Upper lobe of left lung (tissue), 6 donors: ENCODE measurements at places on chromosomes 1 and 21.
A peak's percentile ranks its signal among the peaks of the same experiment; 100 is the strongest.

DNA sequence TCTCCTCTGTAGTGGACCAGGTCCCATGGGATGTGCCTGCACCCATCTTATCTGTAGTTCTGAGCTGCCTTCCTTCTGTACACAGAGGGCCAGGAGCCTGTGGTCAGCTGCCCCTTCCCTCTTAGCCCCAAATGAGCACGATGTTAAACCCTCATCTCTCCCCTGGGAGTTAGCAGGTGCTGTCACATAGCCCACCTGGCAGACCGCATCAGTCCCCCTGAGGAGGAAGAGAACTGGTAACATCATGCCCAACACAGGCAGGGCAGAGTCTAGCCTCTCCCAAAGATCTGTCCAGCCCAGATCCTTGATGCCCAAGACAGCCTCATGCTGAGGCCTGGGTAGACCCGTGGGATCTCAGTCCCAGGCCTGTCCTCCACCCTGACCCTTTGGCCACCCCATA is 4.7 kb downstream of the TIE1 start:
- H3K4me3 ChIP-seq: no peak overlapping the region
- no peaks in the 10 kb centered on the region for H3K27me3 ChIP-seq
- no peak for DNase-seq
- peaks cover 65% of the 10 kb centered on the region for H3K4me1 ChIP-seq
- no peaks in the 10 kb centered on the region for H3K36me3 ChIP-seq

DNA sequence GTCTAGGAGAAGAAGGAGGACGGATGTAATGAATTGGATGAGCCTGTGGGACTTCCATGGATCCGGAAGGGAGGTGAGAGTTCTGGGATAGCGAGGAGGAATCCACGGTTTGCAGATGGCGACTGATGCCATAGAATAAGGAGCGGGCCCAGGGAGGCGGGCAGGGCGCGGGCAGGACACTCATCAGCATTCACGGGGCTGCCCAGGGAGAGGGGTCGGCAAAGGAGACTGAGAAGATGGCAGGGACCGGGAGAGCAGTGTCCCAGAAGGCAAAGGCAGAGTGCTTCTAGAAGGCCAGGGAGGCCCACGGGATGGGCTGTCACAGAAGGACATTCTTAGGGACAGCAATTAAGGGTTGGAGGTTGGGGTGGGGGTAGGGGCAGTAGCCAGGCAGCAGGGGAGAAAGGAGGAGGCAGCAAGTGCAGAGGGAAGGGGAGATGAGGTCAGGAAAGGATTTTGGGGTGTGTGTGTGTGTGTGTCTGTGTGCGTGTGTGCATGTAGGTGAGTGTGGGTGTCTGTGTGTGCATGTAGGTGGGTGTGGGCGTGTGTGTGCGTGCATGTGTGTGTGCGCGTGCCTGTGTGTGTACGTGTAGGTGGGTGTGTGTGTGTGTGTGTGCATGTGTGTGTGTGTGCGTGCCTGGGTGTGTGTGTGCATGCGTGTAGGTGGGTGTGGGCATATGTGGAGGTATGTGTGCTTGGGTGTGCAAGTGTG is 1.1 kb upstream of the COL8A2 start:
- H3K4me3 ChIP-seq: no peak overlapping the region
- H3K27ac ChIP-seq: no peak overlapping the region
- H3K36me3 ChIP-seq: no peaks in the 10 kb centered on the region

DNA sequence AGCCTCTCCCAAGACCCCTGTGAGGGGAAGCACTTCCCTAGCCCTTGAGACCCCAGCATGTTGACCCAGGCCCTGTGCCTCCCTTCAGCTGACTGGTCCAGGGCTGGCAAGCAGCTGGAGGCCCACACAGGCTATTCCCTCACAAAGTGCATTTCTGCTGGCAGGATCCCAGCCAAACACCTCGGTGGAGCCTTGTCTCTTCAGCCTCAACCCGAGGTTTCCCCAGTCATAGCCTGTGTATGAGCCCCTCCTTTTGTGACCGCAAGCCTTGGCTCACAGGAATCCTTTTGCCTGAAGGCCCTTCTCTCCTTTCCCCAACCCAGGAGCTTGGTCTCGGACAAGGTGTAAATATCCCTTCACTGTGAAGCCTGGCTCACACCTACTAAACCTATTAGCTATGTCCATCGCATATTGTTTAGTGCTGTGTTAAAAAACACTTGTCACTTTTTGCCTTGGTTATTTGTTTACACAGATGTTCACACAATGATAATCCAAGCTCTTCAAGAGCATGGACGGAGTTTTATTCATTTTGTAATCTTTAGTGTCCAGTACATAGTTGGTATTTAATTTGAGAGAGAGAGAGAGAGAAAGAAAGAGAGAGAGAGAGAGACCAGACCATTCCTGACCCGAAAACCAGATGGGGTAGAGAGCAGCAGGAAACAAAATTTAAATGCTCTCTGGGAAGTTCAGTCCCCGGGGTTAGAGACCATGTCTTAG is 8.5 kb upstream of the CD247 start:
- H3K27ac ChIP-seq: no peak overlapping the region
- no peaks in the 10 kb centered on the region for H3K4me1 ChIP-seq
- H3K36me3 ChIP-seq: no peaks in the 10 kb centered on the region
- H3K27me3 ChIP-seq: no peaks in the 10 kb centered on the region
- no peak for DNase-seq
- H3K4me3 ChIP-seq: no peak overlapping the region

DNA sequence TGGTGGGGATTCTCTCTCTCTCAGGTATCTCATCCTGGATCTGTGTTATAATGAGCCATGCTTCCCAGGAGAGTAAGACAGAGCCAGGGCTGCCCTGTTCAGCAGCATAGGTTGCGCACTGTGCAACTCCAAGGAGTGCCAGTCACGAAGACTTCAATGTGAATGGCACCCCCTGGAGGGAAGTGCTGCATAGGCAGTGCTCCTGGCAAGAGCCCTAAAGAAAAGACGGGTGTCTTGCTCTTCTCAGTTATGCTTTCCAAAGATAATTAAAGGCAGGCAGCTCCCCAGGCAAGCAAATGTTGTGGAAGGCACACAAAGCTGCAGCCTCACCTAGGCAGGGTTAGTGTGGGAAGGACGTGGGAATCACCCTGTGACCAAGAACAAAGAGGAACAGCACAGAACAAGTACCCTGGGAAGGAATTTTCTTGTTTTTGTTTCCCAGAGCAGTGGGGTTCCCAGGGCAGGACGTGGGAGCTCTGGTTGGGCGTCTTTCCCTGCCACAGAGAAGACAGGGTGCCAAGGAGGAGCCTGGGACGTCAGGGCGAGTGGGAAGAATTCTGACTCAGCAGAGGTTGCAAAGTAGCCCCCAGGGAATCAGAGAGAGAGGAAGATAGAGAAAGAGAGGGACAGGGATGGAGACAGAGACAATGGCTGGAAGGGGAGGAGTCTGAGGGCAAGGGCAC is 120.9 kb downstream of the KCNN3 start:
- H3K27me3 ChIP-seq: no peaks in the 10 kb centered on the region
- H3K27ac ChIP-seq: no peak overlapping the region
- no peak for DNase-seq

DNA sequence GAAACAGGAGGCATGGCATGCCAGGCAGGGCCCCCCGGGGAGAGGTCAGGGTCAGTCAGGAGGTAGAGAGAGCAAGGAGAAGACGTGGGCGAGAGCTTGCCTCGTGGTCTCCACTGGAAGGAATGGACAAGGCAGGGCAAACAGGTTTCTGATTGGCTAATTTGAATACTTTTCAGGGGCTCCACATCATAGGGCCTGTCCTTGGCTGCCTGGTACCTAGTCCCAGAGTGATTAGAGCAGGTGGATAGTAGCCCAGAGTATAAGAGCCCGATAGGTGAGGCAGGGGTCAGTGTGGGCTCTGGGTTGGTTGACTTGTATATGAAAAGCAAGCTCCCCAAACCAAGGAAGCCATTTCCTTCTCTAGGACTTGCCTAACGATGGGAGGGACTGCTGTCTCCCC is 178.6 kb downstream of the ZP4 start:
- no peak overlapping the region for H3K4me3 ChIP-seq
- H3K27ac ChIP-seq: no peak overlapping the region
- no peaks in the 10 kb centered on the region for H3K36me3 ChIP-seq
- H3K27me3 ChIP-seq: no peaks in the 10 kb centered on the region

DNA sequence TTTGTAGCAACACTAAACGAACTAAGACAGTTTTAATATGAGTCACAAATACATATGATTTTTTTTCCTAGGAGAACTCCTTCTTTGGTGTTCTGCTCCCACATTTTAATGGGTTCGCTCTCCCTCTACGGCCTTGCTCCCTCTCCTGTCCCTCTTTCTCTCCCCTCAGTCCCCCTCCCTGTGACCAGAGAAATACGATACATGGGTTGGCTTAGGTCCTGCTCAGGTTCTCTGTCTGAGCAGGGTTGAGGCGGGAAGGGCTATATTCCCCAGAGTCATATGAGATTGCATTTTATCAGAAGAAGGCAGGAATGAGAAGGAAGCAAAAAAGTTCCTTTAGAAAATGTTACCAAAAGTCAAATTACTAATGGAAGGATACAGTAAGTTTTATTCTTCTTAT is 44.6 kb downstream of the UBE2U start:
- no peak for DNase-seq
- peaks cover 2% of the 10 kb centered on the region for H3K4me1 ChIP-seq
- no peaks in the 10 kb centered on the region for H3K36me3 ChIP-seq
- no peak overlapping the region for H3K4me3 ChIP-seq
- H3K27ac ChIP-seq: no peak overlapping the region

- no peak overlapping the region for H3K4me3 ChIP-seq
- DNase-seq: no peak
- no peaks in the 10 kb centered on the region for H3K4me1 ChIP-seq
- no peaks in the 10 kb centered on the region for H3K36me3 ChIP-seq
These were observed 412.1 kb downstream of the DPYD start for GRCh38 chr1:97508653-97509218.

DNA sequence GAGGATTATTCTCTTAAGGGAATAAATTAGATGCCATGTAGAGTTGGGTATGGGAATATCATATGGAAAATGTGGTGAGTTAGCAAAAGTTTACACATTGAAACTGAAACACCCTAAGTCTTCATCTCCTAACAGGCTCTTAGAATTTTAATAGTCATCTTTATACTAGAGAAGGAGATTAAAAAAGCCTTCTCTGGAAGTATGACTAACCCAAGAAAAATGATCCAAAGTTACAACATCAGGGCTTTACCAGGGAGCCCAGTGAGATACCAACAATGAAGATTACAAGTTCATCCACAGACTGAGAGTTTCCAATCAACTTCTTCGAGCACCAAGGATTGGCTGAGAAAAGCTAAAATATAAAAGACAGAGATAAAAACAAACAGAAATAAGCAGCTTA is 70.0 kb upstream of the KIAA0040 start:
- no peaks in the 10 kb centered on the region for H3K4me1 ChIP-seq
- no peak overlapping the region for H3K4me3 ChIP-seq
- no peak overlapping the region for H3K27ac ChIP-seq
- no peaks in the 10 kb centered on the region for H3K36me3 ChIP-seq
- DNase-seq: no peak
- H3K27me3 ChIP-seq: no peaks in the 10 kb centered on the region

GRCh38 chr1:26827663-26828062 is 1.2 kb downstream of the ZDHHC18 start:
- H3K27ac ChIP-seq: peak overlapping the region; percentile 78
- DNase-seq: peak; percentile 62

DNA sequence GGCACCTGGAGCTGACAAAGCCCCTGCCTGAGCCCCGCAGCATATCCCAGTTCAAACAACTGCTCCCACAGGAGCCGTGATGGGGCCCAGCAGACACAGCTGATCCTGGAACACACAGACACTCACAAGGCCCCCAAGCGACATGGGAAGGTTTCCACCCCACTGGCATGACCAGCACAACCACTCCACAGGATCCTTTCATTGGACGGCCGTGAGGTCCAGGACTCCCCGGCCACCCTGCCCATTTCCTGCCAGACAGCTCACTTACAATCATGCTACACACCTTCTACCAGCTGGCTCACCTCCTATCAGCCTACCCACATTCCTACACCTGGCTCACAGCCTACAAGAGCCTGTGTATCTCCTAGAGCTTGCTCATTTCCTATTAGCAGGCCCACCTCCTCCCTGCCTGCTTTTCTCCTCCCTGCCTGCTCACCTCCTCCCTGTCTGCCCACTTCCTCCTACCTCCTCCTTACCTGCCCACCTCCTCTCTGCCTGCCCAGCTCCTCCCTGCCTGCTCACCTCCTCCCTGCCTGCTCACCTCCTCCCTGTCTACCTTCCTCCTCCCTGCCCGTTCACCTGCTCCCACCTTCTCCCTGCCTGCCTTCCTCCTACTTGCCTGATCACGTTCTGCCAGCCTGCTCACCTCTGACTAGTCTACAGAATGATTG is 73.9 kb downstream of the MATN1 start:
- H3K4me3 ChIP-seq: no peak overlapping the region
- no peak overlapping the region for H3K27ac ChIP-seq
- H3K4me1 ChIP-seq: no peaks in the 10 kb centered on the region

DNA sequence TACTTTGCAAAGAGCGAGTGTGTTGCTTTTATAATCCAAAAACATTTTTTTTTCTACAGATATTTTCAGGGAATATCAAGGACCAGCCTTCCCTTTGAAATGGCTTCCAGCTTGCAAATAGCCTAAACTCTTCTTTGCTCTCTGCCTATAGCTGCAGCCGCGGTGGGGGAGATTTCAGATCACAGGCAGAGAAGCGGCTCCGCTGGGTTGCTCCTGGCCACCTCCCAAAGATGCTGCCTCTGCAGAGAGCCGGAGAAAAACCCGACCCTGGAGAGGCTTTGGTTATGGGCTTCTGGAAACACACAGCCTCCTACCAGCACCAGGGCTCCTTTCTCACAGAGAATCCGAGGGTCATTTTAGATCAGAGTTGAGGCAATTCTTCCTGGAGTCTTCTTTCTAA is 18.6 kb upstream of the PAX7 start:
- H3K36me3 ChIP-seq: no peaks in the 10 kb centered on the region
- H3K27ac ChIP-seq: no peak overlapping the region
- no peaks in the 10 kb centered on the region for H3K27me3 ChIP-seq
- no peak for DNase-seq
- no peaks in the 10 kb centered on the region for H3K4me1 ChIP-seq
- H3K4me3 ChIP-seq: no peak overlapping the region

GRCh38 chr1:92817986-92818764 is 13.7 kb upstream of the RPL5 start:
- H3K4me1 ChIP-seq: no peaks in the 10 kb centered on the region
- no peak overlapping the region for H3K27ac ChIP-seq
- no peaks in the 10 kb centered on the region for H3K27me3 ChIP-seq

GRCh38 chr1:201891451-201892045 is 2.9 kb downstream of the SHISA4 start:
- H3K4me3 ChIP-seq: no peak overlapping the region
- H3K36me3 ChIP-seq: no peaks in the 10 kb centered on the region
- peaks cover 20% of the 10 kb centered on the region for H3K4me1 ChIP-seq
- H3K27ac ChIP-seq: no peak overlapping the region

DNA sequence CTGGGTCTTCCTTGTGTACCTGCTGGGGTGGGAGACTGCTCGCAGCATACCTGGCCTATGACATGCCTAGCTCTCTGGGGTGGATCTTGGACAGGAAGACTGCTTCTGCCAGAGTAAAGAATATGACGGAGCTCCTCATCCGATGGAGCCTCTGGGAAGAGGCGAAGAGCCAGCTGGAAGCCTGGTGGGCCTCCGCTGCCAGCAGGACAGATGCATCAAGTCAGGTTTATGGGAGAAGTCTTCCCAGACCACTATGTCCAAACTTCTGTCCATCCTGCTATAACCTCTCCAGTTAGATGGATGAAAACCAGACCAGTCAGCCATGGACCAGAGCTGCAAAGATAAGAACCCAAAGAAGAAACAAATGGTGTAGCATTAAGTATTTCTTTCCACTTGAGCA is 27.7 kb upstream of the NGF start:
- no peak for DNase-seq
- no peak overlapping the region for H3K4me3 ChIP-seq
- no peak overlapping the region for H3K27ac ChIP-seq
- no peaks in the 10 kb centered on the region for H3K36me3 ChIP-seq

GRCh38 chr1:29441916-29442668 is 205.8 kb downstream of the PTPRU start:
- no peaks in the 10 kb centered on the region for H3K4me1 ChIP-seq
- DNase-seq: no peak
- no peaks in the 10 kb centered on the region for H3K36me3 ChIP-seq
- no peaks in the 10 kb centered on the region for H3K27me3 ChIP-seq
